ENCODE measurements at places on chromosomes 2 and 18. TPM values are rescaled to one million over a fixed set of nuclear protein-coding genes. Genes with fewer than 3 reads are reported as not detected.

The CNGA3 gene
- total RNA-seq: not detected

The BMP10 gene
- not detected for total RNA-seq

The ABCG8 gene
- total RNA-seq: not detected

The PAX8 gene
- 1.4 TPM for total RNA-seq

The SMYD5 gene
- total RNA-seq: 37.0 TPM

The REG3A gene
- total RNA-seq: not detected

The KCNJ3 gene
- not detected for total RNA-seq

The ZNF521 gene
- total RNA-seq: 1.1 TPM

The MEX3C gene
- total RNA-seq: 71.1 TPM

The ZNF512 gene
- 26.4 TPM for total RNA-seq

The GPR155 gene
- total RNA-seq: 14.0 TPM

The TGOLN2 gene
- 125 TPM for total RNA-seq

The MYO5B gene
- 0.12 TPM for total RNA-seq

The TRIM54 gene
- total RNA-seq: not detected

The GAD1 gene
- not detected for total RNA-seq

The HOXD4 gene
- total RNA-seq: not detected

All from T-helper 17 cell (primary cell).